CD4-positive, alpha-beta memory T cell (primary cell): ENCODE measurements at places on chromosomes 16 and 17. TPM values are rescaled to one million over a fixed set of nuclear protein-coding genes. Genes with fewer than 3 reads are reported as not detected.
A peak's percentile ranks its signal among the peaks of the same experiment; 100 is the strongest.

The SULT1A2 gene
- polyA plus RNA-seq = 0.18 TPM

DNA sequence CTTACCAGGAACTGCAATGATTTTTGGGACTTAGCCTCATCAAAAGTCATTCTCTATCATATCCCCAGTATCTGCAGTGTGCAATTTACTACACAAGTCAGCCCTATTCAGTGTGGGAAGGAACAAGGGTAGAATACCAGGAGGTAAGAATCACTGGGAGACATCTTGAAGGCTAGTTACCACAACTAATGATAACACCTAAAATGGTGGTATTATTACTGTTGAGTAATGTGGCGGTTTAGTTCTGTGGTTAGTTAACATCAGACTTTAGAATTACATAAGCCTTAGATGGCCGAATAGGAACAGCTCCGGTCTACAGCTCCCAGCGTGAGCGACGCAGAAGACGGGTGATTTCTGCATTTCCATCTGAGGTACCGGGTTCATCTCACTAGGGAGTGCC lies 567.9 kb upstream of the CDH11 start:
- H3K27me3 ChIP-seq = no peaks in the 10 kb centered on the region
- no peaks in the 10 kb centered on the region for H3K36me3 ChIP-seq
- H3K4me1 ChIP-seq = no peaks in the 10 kb centered on the region
- no peak for DNase-seq

The SPNS3 gene
- 5.9 TPM for polyA plus RNA-seq

DNA sequence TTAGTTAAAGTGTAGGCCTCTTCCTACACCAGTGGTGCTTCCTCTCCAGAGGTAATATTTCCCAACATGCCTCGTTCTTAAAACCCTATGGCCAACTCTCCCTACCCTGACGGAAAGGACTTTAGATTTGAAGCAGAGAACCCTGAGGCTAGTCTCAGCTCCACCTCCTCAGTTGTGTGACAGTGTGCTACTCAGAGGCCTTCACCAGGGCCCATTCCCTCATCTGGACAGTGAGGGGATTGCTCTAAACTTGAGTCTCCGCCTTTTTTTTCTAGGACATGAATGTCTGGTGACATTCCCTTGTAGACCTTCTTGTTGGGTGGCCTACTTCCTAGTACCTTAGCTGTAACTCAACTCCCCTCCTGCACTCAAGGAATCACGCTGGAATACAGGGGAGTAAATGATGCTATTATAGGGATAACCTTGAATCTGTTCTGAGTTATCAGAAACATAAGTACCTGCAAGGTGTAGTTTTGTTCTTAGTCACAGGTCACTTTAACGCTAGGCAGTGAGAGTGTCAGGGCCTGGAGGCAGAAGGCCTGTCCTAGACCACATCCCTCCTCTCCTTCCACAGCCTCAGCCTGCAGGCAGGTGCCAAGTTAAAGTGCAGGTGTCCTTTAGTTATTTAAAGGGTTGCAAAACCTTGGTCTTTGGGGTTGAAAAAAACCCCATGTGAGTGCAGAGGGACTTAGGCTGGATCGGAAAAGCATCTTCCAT lies 26.9 kb downstream of the LDHD start:
- no peak overlapping the region for H3K4me3 ChIP-seq
- no peak for DNase-seq
- H3K36me3 ChIP-seq = no peaks in the 10 kb centered on the region
- H3K4me1 ChIP-seq = no peaks in the 10 kb centered on the region

DNA sequence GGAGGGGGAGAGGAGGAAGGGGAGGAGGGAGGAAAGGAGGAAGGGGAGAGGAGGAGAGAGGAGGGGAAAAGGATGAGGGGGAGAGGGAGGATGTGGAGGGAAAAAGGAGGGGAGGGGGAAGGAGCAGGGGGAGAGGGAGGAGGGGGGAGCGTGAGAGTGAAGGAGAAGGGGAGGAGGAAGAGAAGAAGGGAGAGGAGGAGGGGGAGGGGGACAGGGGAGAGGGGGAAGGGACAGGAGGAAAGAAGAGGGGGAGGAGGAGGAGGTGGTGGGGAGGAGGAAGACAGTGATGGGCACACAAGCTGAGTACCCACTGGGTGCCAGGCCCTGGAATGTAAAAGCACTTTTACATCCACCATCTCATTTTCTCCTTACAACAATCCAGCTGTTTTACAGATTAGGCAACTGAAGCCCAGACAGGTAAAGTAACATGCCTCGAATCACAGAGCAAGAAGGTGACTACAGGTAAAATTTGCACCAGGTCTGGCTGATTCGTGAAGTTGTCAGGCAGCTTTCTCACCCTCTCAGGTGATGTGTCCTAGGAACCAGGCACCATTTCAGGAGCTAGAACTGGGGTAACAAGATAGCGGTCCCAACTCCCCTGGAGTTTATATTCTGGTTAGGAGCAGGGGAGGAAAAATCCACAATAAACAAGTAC lies 10.0 kb upstream of the LITAF start:
- H3K4me3 ChIP-seq = no peak overlapping the region
- no peaks in the 10 kb centered on the region for H3K27me3 ChIP-seq
- no peak for DNase-seq
- H3K4me1 ChIP-seq = peaks cover 4% of the 10 kb centered on the region
- H3K36me3 ChIP-seq = no peaks in the 10 kb centered on the region

DNA sequence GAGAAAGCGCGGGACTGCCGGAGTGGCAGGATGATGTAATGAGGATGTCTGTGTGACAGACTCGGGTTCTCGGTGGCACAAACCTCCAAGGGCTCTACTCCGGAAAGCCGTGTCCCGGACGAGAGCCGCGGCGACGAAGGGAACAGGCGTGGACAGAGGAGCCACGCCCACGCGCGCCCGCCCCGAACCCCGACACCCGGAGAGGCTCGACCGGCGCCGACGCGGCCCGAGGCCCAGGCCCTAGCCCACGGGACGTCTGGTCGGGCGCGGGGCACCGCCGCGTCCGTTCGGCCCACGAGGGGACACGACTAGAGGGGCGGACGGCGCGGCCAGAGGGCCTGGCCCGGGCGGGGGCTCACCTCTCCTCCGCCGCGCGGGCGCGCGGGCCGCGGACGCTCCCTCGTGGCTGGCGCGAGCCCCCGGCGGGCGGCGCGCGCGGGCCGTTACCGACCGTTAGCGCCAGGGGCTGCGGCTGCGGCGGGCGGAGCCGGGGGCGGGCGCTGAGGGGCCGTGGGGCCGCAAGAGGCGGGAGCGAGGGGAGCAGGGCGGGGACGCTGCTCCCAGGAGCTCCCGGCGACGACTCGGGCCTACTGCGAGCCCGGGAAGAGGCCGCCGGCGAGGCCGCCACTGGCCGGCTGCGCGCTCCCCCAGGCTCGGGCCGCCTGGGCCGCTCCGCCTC lies 2.1 kb upstream of the IRX5 start:
- H3K4me3 ChIP-seq = peak overlapping the region; percentile 60
- no peak overlapping the region for H3K27ac ChIP-seq
- peaks cover 29% of the 10 kb centered on the region for H3K4me1 ChIP-seq
- peaks cover 36% of the 10 kb centered on the region for H3K27me3 ChIP-seq

The SPATA22 gene
- not detected for polyA plus RNA-seq

The NLRC3 gene
- polyA plus RNA-seq = 39.3 TPM

The EXOC3L1 gene
- polyA plus RNA-seq = 0.21 TPM

The C16orf96 gene
- not detected for polyA plus RNA-seq

The AATK gene
- polyA plus RNA-seq = 0.17 TPM

The BCL6B gene
- polyA plus RNA-seq = not detected

GRCh38 chr17:51913491-51914205 lies 244.9 kb downstream of the CA10 start:
- no peak overlapping the region for H3K27ac ChIP-seq
- H3K4me1 ChIP-seq = no peaks in the 10 kb centered on the region

The UTP18 gene
- 54.9 TPM for polyA plus RNA-seq

The SLC16A11 gene
- 0.69 TPM for polyA plus RNA-seq
